Stimulated activated CD4-positive, alpha-beta T cell treated with anti-CD3 and anti-CD28 coated beads, Interleukin-4, amount 100 ng/mL, for 4 hours (primary cell): ENCODE measurements at places on chromosomes 7 and 10.

DNA sequence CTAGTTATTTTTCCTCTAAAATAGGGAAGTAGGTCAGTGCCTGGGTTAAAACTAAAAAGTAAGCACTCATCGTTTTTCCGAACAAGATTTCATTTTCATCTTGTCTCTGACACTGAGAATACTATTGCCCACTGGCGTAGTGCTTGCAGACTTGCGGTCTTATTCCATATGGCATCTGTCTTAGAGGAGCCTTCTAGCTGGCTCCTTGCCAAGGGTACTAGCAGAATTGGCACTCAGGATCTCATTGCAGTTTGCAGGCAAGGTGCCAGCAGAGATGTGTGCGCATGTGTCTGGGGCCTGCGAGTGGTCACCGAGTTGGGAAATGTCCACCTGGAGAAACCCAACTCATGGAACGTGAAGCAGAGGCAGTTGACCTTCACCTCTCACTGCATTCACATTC is 143.4 kb downstream of the CELF2 start:
- no peak for DNase-seq

GRCh38 chr7:76357475-76358010 is 1.2 kb downstream of the YWHAG start:
- DNase-seq, result no peak

DNA sequence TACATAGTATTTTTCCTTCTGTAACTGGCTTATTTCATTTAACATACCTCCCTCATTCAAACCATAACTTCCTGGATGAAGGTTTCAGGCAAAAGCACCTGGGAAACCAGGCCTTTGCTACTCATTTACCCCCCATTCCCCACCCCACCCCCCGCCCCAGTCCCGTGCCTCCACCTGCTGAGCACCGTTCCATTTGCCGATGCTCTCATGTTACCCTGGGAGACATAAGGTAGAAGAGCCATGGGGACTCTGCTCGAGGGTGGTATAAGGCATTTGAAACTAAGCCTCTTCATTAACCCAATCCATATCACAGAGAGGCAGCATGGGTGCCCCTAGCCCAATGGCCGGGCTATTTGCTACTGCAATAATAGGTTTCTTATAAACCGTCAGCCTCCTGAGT is 22.2 kb upstream of the MCM10 start:
- DNase-seq, result no peak

- DNase-seq, result no peak
These were observed 26.7 kb upstream of the CD36 start for GRCh38 chr7:80611779-80612178.

DNA sequence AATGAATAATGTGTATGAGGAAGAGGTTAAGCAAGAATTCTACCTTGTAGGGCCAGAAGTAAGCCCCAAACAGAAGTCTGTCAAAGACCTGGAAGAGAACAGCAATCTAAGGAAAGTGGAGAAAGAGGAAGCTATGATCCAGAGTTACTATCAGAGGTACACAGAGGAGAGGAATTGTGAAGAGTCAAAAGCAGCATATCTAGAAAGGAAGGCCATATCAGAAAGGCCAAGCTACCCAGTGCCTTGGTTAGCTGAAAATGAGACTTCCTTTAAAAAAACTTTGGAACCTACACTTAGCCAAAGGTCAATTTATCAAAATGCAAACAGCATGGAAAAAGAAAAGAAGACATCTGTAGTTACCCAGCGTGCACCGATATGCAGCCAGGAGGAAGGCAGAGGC is 42.7 kb upstream of the GAD2 start:
- DNase-seq, result no peak

GRCh38 chr7:33725111-33726025 is 180.0 kb upstream of the BMPER start:
- DNase-seq, result no peak

DNA sequence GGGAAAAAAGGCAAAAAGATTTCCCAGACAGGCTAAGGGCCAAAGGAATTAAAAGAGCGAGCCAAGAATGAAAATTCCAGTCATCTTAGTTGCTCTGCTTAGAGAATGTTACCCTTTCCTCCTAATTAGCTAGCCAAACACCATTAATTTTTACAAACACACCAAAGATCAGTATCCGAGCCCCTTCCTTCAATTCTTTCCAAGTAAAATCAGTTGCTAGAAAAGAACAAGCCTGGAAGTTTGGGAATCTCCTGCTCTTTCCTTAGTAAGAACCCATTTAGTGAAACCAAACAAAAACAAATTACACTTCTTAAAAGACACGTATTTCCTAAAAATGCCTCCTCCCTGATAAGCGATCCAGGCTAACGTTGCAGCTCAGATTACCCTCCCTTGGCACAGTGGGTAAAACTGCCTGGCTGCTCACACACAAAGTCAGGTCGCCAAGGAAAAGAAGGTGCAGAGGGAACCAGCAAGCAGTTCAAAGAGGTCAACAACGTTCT is 57.1 kb upstream of the ABLIM1 start:
- DNase-seq, result no peak

DNA sequence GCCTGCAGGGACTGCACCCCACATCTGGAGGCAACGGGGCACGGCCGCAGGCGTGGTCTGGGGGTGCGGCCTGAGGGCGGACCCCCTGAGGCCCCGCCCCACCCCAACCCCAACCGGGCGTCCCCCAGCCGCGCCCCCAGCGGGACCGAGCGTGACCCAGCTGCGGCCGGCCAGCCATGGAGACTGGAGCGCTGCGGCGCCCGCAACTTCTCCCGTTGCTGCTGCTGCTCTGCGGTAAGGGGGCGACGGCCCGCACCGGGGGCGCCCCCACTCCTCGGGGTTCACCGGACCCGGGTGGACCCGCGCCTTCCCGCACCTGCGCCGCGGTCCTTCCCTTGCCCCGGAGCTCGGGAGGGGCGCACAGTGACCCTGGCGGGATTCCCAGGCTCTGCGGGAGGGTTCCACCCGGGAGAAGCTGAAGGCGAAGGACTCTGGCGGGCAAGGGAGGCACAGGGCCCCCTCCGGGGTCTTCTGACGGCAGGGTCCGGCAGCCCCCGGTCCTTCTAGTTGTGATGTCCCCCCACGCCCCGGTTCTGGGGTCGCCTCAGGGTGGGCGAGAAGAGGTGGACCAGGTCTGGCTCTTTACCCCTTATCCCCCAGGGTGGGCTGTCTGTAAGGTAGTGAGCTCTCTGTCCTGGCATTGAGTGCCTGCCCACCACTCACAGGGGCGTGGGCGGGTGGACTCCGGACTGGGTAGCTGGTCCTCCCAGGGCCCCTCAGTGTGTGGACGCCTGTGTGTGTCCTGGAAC is at the start of gene RAMP3:
RAMP3 (plus strand) TSS at position 139 of the 749 bp plus-strand sequence; CDS start at position 177, 38 bp downstream.
- DNase-seq, result no peak

DNA sequence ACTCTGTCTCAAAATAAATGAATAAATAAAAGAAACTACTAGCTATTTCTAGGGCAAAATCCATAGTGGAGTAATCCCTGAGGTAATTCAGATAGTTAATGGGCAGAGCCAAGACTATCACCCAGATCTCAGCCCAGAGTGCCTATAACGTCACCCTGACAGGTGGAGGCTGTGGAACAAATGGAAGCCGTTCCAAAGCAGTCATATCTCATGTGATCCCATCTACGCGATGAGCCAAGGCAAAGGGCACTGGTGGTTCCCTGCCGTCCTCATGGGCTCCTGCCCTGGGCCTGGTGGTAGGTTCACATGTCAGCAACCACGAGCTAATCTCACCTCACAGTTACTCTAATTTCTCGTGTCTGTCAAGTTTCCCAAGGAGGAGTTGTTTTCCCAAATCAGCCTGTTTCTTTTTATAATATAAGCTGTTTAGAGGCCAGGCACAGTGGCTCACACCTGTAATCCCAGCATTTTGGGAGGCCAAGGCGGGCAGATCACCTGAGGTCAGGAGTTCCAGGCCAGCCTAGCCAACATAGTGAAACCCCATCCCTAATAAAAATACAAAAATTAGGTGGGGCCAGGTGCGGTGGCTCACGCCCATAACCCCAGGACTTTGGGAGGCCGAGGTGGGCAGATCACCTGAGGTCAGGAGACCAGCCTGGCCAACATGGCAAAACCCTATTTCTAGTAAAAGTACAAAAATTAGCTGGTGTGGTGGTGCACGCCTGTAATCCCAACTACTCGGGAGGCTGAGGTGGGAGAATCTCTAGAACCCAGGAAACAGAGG is 22.5 kb upstream of the ASCC1 start:
- no peak for DNase-seq

- DNase-seq, result no peak
These were observed 5.4 kb downstream of the VWC2 start for GRCh38 chr7:49778731-49779270.

- DNase-seq, result no peak
These were observed 81.2 kb downstream of the RAMP3 start for GRCh38 chr7:45238806-45239205.

DNA sequence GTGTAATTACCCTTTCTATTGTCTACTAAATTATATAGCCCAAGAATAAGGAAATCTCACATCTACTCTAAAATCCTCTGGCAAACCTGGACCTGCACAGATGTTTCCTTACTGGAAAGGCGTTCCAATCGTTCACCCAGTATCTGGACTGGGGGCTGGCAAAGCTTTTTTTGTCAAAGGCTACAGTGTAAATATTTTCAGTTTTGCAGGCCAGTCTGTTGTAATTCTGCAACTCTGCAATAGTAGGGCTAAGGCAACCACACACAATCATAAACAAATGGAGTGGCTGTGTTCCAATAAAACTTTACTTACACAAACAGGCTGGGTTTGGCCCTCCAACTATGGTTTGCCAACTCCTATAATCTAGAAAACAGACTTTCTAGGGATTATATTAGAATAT is 56.2 kb downstream of the GLI3 start:
- DNase-seq, result no peak

DNA sequence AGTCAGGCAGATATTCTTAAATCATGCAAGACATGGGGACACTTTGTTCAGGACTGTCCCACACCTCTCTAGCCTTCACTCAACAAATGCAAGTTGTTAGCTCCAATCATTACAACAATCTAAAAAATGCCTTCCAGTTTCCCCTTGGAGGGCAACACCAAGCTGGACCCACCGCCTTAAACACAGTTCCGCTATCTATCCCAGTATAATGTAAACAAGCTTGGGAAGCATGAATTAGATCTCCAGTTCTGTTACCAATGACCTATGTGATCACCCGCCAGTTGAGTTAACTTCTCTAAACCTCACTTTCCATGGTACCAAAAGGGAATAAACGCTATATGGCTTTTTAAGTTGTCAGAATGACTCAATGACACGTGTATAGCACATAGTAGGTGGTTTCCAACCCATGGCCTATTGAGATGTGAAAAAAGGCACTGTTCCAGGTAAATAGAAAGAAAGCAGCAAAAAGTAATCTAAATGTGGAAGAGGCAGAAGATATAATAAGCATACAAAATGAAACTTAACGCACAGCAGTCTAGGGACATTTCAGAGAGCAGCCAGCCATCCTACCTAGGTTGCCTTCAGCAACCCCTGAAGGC is 2.4 kb upstream of the REEP3 start:
- no peak for DNase-seq

DNA sequence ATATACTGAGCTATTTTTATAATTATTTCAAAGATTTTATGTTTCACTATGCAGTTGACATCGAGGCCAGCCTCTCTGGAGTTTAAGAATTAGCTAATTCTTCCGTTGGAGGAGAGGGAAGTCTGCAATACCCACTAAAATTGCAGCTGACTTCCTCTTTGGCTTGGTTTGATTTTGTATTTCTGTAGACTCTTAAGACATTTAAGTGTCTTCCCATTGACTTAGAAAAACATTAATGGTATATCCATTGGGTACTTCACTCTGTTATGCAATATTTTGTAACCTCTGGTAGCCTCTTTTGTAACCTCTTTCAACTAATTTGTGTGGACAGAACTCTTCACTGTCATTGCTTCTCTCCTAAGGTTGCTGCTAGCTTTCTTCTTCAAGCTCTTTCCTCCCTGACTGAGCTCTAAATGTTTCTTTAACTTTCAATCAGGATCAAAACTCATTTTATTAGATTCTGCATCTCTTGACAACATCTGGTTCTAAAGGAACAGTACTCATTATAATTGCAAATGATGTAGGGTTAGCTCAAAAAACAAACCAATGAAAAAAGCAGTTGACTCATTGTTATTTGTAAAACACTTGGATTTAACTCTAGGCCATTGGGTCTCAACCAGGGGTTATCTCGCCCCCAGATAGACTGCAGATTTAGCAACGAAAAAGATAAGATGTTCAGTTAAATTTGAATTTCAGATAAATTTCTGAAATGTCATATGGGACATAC is 1.7 kb upstream of the ANKRD22 start:
- DNase-seq, result no peak

DNA sequence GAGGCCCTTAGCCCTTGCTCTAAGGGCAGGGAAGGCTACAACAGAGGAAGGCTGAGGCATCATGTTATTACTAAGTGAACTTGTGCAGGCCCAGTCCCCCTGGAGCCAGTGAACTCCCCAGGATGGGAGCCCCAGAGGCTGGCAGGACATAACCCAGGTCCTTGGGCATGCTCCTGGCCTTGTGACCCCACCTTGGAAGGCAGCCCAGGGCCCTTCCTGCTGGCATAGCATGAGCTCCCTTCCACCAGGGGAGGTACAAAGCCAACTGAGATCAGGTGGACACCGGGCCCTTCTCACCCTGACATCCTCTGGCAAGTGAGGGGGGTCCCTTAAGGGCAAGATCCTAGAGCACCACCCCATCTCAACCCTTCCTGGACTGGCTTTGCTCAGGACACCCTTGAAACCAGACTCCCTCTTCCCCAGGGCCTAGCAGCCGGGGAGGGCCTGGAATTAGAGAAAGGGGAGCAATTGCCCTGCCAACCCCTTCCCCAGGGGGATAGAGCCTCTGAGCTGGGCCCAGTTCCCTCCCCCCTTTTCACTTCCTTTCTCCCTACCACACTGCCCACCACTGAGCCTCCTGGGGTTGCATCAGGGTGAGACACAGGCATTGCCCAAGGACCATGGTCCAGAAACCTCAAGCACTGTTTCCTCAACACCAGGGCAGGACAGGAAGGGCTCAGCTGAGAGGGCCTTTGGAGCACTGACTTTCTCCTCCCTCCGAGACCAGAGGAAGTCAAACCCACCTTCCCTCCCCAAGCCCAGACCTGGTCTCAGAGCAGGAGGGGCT is 1.8 kb upstream of the VSIR start:
- no peak for DNase-seq

- DNase-seq, result no peak
These were observed 15.9 kb downstream of the YKT6 start for GRCh38 chr7:44216521-44217222.

DNA sequence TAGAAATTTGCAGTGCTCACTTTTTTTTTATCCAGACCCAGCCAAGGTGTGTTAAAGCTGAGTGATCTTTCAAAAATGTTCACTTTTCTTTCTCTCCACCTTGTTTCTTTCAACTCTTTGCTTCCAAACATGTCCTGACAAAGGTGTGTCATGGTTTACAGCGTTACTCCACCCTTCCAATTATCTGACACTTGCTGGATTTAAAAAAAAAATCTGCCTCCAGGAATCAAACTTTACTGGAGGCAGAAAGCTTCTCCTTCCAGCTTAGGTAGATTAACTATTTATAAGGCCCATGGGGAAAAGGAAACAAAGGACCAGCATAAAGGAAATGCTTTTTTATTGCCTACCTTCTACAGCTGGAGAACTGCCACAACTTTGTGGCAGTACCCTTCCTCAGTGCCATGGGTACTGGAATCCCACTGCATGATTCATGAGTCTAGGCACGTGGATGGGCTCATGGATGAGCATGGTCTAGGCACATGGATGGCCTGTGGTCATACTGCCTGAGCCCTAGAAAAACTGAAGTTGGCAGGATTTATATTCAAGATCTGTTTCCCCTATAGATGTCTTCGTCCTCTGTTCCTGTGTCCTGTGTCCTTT is at the start of gene COL17A1:
COL17A1 (minus strand) TSS at position 80 of the 600 bp plus-strand sequence. CDS start 5,207 bp downstream, outside the sequence.
- DNase-seq, result no peak
